ENCODE measurements at places on chromosomes 13 and 19.

DNA sequence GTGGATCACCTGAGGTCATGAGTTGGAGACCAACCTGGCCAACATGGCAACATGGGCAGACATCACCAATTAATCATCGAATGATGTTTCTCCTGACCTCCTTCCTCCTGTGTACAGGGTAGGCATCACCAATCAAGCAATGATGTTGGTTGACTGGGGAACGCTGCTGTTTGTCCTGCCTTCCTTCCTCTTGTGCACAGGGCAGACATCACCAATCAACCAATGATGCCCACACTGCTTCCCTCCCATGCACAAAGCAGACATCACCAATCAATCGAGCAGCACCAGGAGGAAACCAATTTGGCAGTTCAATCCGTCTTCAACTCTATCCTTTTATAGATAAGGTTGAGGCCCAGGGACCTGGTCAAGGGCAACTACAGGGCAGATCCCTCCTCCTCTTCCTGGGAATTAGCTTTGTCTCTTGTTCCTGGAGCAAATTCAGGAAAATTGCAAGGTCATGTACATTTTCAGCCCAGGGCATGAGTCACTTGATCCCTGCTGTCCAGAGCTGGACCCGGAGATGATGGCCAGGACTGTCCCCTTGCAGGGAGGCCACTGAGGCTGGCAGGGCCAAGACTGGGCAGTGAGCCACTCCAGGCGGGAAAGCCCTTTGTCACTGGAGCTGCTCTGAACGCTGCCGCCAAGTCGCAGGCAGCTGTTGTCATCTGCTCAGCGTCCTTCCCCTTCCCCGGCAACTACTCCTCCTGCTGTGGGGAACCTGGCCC is 5.3 kb upstream of the CSNK1G2 start:
- DNase-seq = no peak

DNA sequence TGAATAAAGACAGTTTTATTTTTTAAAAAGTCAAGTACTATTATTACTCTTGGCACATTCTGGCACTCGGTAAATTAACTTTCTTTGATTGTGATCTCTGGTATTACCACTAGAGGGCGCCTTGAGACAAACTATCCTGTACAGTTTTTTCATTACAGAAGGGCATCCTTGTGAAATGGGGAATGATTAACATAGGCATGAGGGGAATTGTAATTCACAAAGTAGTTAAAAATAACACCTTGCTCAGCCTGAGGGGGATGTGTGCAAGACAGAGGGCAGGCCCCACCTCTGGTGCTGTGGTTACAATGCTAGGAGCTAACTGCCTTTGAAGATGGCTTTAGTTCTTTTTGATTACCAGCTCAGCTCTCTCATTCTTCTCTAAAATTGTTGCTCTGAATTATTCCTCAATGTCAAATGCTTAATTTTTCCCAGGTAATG is 24.2 kb upstream of the C1QTNF9B start:
- DNase-seq = no peak

DNA sequence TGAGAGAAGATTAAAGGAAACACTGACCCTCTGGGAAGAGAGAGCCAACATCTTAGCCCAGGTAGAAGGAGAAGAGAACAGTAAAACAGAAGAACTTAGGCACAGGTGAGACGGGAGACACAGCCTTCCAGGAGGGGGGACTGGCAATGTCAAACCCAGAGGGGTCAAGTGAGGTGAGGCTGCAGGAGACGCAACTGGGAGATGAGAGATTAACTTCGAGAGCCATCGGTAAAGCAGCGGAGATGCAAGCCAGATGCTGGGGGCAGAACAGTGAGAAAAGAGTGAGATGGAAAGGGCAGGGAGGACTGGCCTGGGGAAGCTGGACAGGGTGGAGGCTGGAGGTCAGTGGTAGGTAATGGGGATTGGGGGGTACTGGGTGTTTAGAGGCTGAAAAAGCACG is 5.2 kb downstream of the INSR start:
- no peak for DNase-seq

DNA sequence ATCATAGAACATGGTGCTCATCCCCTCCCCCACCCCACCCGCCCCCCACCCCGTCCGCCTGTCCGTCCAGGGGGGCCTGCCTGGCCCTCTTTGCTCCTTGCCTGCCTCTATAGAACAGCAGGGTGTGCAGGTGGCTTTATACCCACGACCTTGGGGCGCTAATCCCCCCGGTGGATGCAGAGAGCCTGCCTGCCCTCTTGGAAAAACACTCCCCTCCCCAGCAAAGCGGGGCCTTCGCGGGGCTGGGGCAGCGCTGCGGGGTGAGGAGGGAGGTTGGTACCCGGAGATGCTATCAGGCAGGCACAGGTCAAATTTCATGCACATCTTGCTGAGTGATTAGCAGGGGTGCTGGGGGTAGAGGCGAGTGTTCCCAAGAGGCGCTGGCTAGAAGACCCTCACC is 21.9 kb downstream of the RFX1 start:
- no peak for DNase-seq

DNA sequence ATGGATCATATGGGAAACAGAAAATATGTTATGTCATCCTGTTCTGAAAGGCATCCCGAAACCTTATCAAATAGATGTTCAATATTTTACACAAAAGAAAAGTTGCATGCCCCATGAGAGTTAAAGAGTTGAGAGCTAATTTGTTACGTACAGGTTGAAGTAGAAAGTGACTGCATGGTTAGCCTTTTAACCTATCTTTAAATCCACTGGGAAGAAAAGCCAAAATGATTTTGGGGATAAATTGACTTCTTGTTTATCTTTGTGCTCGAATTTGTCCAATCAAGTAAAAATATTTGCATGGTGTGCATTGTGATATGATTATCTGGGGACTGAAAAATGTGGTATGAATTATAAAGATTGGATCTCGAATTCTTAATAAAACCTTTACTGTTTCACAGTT is 230.1 kb downstream of the POSTN start:
- no peak for DNase-seq
